ENCODE measurements at places on chromosomes 3 and 15. TPM values are rescaled to one million over a fixed set of nuclear protein-coding genes. Genes with fewer than 3 reads are reported as not detected.

GOLGA8G gene
- not detected for total RNA-seq

BNC1 gene
- not detected for total RNA-seq

TGM5 gene
- not detected for total RNA-seq

GRCh38 chr3:99172736-99173657 lies 271.5 kb upstream of the DCBLD2 start:
- no peak overlapping the region for H3K27ac ChIP-seq
- DNase-seq: peak; percentile 4
- no peaks in the 10 kb centered on the region for H3K4me1 ChIP-seq
- no peak overlapping the region for H3K4me3 ChIP-seq

DNA sequence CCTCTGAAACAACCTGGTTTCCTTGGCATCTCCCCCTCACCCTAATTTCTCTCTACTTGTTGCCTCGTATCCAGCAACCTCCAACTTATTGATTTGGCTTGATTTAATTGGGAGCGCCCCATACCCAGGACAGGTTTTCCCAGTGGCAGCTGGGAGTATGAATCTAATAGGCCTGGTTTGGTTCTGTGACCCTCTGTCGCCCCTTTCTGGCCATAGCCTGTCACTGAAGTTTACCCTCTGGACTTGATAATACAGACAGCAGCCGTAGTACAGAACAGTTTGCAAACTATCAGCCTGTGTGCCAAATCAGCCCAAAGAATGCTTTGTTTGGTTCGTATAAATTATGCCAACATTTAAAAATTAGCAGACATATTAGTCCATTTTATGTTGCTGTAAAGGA lies 525.1 kb upstream of the GOLIM4 start:
- no peak for DNase-seq
- H3K4me3 ChIP-seq: no peak overlapping the region
- no peaks in the 10 kb centered on the region for H3K4me1 ChIP-seq

- H3K4me3 ChIP-seq: no peak overlapping the region
- no peaks in the 10 kb centered on the region for H3K36me3 ChIP-seq
- H3K4me1 ChIP-seq: peaks cover 14% of the 10 kb centered on the region
- no peak for DNase-seq
Observed at GRCh38 chr3:107986505-107986904, 104.3 kb downstream of the CD47 start.

- H3K27ac ChIP-seq: no peak overlapping the region
- no peaks in the 10 kb centered on the region for H3K36me3 ChIP-seq
- no peak overlapping the region for H3K4me3 ChIP-seq
- no peak for DNase-seq
Observed at GRCh38 chr3:127964053-127964452, 49.0 kb downstream of the KBTBD12 start.

- no peak overlapping the region for H3K27ac ChIP-seq
- no peak overlapping the region for H3K4me3 ChIP-seq
- H3K4me1 ChIP-seq: no peaks in the 10 kb centered on the region
- no peaks in the 10 kb centered on the region for H3K36me3 ChIP-seq
Observed at GRCh38 chr15:82640672-82641071, 6.5 kb downstream of the CPEB1 start.

- no peaks in the 10 kb centered on the region for H3K27me3 ChIP-seq
- DNase-seq: no peak
- no peaks in the 10 kb centered on the region for H3K4me1 ChIP-seq
Observed at GRCh38 chr3:124780761-124781475, 50.7 kb downstream of the UMPS start.

DNA sequence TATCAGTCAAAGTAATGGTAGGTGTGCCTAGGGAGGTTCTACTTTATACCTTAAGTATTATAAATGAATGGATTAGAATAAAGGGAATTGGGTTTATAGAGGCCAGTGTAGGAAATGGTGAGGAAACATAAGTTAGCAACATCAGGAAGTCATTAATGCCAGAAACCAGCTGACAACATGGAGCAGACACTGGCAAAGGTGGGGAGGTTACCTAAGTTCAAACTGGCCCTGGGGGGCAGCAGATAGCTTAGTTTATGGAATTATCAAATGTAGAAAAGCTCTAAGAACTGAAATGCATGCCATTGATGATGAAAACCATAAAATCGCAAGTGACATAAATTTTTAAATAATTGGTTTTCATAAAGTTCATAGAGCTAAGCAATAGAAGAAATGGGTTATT lies 498.6 kb downstream of the NAALADL2 start:
- no peak for DNase-seq
- H3K27ac ChIP-seq: no peak overlapping the region
- H3K4me3 ChIP-seq: no peak overlapping the region
- H3K36me3 ChIP-seq: no peaks in the 10 kb centered on the region
- no peaks in the 10 kb centered on the region for H3K27me3 ChIP-seq

GRCh38 chr3:5019411-5020241 lies 40.4 kb downstream of the BHLHE40 start:
- H3K4me1 ChIP-seq: peaks cover 49% of the 10 kb centered on the region
- no peaks in the 10 kb centered on the region for H3K36me3 ChIP-seq
- H3K27me3 ChIP-seq: no peaks in the 10 kb centered on the region

DNA sequence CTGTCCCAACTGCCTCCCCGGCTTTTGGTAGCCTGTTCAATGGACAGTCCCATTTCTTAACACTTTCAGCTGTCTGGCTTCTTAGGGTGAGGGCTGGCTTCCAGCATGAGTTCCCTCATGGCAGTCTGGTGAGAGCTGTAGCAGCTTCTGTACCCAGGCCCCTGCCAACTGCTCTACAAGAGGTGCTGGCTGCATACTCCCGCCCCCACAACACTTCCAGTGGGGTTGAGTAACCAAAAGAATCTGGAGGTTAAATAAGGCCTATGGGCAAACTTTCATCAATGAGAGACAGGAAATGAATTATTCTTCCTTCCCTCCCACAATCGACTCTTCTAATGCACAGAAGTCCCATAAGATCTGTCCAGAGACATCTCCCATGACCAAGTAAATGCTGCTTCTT lies 145.0 kb downstream of the NEK10 start:
- H3K27me3 ChIP-seq: no peaks in the 10 kb centered on the region
- DNase-seq: no peak
- no peaks in the 10 kb centered on the region for H3K4me1 ChIP-seq
- H3K4me3 ChIP-seq: no peak overlapping the region
- H3K27ac ChIP-seq: no peak overlapping the region

DNA sequence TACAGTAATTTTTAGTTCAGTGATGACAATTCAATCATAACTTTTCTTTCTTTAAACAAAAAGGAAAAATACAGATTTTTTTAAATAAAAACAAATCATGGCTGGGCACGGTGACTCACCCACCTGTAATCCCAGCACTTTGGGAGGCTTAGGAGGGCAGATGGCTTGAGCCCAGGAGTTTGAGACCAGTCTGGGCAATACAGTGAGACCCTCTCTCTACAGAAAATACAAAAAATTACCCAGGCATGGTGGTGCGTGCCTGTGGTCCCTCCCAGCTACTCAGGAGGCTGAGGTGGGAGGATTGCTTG lies 25.6 kb upstream of the ATG7 start:
- no peaks in the 10 kb centered on the region for H3K27me3 ChIP-seq
- H3K27ac ChIP-seq: no peak overlapping the region
- DNase-seq: no peak

DNA sequence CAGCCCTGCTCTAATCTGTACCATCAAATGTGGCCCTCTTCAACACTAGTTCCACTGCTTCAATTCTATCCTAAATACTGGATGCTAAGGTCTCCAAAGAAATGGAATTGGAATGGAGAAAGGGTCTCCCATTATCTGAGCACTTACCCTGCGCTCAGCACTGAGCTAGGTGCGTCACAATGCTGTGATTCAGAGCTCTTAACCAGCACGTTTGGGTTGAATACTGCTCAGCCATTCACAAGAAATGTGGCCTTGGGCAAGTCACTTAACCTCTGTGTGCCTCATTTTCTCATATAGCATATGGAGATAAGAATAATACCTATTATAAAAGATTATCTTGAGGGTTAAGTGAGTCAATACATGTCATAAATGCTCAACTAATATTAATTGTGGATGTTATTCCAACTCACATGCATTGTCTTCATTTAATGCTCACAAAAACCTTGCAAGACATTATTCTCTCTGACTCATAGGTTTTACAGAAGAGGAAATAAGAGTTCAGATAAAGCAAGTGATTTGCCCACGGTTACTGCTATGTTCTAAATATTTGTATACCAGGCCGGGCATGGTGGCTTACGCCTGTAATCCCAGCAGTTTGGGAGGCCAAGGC lies 27.4 kb upstream of the SRGAP3 start:
- DNase-seq: no peak
- H3K4me3 ChIP-seq: no peak overlapping the region
- no peaks in the 10 kb centered on the region for H3K36me3 ChIP-seq

DNA sequence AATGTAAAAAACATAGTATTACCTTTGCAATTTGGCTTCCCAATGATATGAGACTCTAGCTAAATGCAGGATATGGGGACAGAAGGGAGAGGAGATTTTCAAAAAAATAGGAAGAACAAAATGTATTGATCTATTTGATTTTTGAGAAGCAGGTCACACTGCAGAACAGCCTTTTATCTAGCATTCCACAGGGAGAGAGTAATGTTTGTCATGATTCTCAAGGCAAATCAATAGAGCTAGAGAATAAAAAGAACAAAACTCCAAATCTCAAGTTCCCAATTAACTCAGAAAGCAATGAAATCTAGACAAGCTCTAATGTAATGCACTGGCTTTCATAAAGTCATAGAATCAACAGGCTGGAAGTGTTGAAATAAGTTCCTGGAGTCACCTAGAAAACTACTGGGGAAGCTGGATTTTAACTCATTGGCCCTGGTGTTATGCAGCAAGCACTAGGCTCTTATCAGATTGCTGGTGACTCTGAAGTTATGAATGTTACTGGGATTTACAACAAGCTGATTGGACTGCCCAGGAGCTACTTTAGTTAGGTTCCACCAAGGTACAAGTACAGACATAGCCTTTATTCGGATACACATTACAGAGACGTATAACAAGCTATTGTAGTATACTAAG lies 442.8 kb downstream of the FGF12 start:
- H3K27ac ChIP-seq: no peak overlapping the region
- H3K4me1 ChIP-seq: no peaks in the 10 kb centered on the region
- DNase-seq: no peak
- H3K4me3 ChIP-seq: no peak overlapping the region
